ENCODE measurements at places on chromosomes 6 and 20. TPM values are rescaled to one million over a fixed set of nuclear protein-coding genes. Genes with fewer than 3 reads are reported as not detected.
A peak's percentile ranks its signal among the peaks of the same experiment; 100 is the strongest.

Gene TRIM39
- 8.0 TPM for total RNA-seq

Gene MAP1LC3A
- 97.0 TPM for total RNA-seq

GRCh38 chr6:144007478-144008119, 460 bp downstream of the PLAGL1 start:
- no peak for DNase-seq

Gene SLC16A10
- not detected for total RNA-seq

DNA sequence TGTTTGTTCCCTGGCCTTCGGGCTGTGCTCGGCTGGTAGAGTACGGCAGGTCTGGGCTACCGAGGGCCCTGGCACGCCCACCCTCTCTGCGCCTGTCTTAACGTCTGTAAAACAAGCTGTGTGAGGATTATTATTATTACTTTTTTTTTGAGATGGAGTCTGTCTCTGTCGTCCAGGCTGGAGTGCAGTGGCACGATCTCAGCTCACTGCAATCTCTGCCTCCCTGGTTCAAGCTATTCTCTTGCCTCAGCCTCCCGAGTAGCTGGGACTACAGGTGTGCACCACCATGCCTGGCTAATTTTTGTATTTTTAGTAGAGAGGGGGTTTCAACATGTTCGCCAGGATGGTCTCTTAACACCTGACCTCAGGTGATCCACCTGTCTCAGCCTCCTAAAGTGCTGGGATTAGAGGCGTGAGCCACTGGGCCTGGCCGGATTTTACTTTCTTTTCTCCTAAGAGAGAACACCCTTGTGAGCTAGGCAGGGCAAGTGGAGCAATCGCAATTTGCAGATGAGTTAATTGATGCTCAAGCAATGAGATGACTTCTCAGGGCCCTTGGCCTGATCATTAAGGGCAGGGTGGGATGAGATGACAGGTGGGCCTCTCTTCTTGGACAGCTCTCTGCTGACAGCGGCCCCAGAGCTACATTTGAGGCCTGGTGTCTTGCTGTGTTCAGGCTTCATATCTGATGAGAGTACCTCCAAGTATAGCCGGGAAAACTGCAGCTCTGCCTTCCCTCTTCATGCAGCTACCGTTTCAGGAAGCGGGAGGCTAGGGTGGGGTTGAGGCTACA, 859 bp upstream of the SMIM29 start:
- no peak for DNase-seq

- no peak for DNase-seq
These were observed 105.2 kb downstream of the SMOC2 start for GRCh38 chr6:168546151-168546550.

Gene VSTM2L
- 2.5 TPM for total RNA-seq

Gene GGT7
- total RNA-seq, result 6.2 TPM

DNA sequence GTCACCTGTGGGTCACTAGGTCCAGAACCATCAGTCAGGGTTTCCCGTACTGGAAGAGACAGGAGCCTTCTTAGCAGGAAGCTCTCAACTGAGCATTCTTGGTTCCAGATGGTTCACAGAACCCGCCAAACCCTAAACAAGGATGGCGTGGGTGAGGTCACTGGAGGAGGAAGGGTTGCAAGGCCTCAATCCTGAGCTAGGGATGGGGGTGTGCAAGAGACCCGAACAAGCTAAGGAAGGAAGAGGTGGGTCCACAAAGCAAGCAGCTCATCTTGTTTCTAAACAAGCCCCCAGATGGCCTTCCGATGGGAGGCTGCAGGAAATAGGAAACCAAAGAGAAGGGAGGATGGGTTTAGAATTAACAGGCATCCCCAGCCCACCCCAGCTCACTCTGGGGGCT, 92.7 kb downstream of the PREX1 start:
- DNase-seq, result no peak

DNA sequence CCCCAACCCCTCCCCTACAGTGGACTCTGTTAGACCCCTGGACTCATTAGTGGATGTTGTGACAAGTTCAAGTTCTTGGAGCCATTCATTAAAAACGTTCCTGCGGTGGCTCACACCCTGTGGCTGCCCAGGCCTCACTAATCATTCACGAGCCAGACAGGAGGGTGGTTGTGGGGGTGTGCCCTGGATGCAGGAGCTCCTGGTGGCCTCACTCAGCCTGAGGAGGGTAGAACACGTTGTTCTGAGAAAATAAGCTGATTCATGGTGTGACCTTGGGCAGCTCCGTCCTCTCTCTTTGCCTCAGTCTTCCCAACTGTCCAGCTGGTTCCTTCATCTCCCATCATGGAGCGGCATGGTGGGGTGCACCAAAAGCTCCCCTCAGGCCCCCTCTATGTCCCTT, 16.7 kb downstream of the SLC13A3 start:
- no peak for DNase-seq

Gene SAMD5
- 9.0 TPM for total RNA-seq

- no peak for DNase-seq
These were observed 15.7 kb downstream of the PAQR8 start for GRCh38 chr6:52377538-52378221.

DNA sequence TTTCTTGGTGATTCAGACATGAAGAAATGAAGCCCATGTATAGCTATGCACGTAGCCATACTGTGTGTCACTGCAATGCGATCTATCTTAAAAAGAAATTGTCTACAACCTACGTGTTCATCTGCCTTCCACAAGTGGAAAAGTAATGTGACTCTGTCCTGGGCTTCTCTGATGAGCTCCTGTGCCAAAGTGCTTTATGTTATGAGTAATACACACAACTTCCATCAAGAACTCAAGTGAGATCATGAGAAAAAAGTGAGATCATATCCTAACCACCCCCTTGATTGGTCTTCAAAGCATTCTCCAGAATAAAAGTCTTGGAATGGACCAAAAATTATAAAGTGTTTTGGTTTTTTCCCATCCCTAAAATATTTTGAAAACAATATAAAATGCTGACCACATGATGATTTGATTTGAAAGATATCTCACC, 114.3 kb downstream of the DST start:
- peak; percentile 29 for DNase-seq

Gene TOX2
- 28.4 TPM for total RNA-seq

Gene EMILIN3
- total RNA-seq, result 0.15 TPM

- DNase-seq, result no peak
These were observed 1302.8 kb upstream of the EYS start for GRCh38 chr6:67009818-67010217.

- no peak for DNase-seq
These were observed 619 bp downstream of the DAAM2 start for GRCh38 chr6:39792540-39793450.

Gene CAP2
- 2.7 TPM for total RNA-seq

GRCh38 chr6:67881706-67882065, 753.4 kb upstream of the ADGRB3 start:
- no peak for DNase-seq

DNA sequence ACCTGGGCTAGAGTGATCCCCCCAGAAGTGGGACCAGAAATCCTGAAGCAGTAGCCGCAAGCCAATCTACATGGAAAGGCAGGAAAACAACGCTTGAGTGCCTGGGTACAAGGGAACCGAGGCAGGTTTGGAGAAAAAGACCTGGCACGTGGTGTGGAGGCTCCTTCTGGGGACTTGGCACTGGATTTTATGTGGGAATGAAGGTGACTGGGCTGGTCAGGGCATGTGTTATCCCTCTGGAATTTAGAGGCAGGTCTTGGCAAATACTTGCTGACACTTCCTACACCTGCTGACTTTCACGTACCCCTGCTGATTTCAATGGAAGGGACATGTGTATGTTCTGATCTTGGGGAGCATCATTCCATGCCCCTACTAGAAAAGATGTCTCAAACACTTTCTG, 25.0 kb upstream of the FAM217A start:
- no peak for DNase-seq

- DNase-seq, result no peak
These were observed 31.2 kb upstream of the SMIM28 start for GRCh38 chr6:138346302-138347195.

Gene UBD
- total RNA-seq, result 9.2 TPM

- no peak for DNase-seq
These were observed 112.8 kb downstream of the INSM1 start for GRCh38 chr20:20480689-20481088.

Gene ENPP1
- total RNA-seq, result 1.2 TPM

DNA sequence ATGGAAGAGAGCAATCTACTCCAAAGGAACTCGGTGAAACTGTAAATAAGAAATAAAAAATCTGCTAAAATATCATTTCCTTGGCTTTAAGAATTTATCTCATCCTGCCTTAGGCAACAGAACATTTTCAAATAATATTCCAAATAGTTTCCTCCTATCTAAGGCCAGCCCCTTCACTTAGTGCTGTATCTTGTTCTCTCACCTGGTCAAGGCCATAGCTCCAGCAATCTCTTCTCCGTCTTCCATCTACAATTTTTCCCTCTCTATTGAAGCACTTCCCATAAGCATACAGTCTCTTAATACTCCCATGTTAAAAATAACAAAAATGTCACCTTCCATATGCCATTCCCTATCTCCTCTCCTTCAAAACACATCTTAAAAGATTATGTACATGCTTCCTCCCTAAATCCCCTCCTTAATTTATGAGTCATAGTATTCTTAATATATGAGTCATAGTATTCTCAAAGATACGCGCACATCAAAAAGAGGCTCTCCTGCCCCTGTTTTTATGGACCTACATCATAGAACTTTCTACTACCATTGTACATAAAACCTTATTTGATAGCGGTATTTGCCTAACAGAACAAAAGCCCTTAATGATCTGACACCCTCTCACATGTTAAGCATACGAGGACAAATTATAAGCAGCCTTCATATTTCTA, 146.9 kb downstream of the PDE10A start:
- DNase-seq, result no peak

Gene TRIM15
- total RNA-seq, result not detected

DNA sequence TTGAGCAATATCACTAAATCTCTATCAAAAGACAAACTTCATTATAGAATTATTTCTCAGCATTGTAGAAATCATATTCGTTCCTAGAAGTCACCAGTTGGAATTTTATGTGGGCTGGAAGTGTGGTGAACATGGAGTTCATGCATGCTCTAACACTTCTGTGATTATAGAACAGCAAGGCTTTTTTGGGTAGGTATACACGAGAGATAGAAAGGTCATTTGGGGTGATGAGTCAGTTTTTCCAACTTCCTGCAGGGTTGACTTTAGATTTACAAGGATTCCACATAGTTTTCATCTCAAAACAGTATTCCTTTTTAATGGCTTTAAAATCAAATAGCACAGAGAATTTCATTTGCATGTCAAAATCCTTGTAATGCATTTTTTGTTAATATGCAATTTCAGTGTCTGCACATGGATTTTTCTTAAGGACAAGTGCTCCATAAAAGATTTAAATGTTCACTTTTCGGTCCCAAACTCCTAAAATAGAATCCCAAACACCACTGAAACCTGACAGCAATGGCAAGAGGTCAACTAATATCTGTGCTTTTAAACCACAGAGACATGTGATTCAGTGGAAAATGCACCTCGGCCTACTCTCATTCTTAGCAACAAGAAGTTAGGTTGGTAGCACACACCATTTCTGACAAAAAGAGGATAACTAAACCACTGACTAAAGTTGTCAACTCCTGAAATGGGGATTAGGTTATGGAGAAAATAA, 211.0 kb downstream of the MOXD1 start:
- no peak for DNase-seq

Gene MACROD2
- total RNA-seq, result 0.76 TPM

Gene SOX12
- 18.7 TPM for total RNA-seq

DNA sequence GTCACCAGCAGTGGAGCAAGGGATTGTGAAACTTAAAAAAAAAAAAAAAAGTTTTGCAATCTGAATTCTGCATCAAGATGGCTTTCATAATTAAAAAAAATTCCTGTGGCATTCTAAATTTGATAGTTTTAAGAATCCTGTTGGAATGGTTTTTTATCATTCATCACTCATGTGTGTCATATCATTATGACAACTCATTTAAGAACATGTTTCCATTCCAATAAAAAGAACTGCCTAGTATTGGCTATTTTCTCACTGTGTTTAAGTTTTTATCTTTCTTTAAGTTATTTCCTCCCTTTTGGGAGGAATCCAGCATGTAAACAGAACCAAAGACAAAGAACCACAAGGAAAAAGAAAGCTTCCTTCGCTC, 26.2 kb upstream of the RHAG start:
- DNase-seq, result no peak

DNA sequence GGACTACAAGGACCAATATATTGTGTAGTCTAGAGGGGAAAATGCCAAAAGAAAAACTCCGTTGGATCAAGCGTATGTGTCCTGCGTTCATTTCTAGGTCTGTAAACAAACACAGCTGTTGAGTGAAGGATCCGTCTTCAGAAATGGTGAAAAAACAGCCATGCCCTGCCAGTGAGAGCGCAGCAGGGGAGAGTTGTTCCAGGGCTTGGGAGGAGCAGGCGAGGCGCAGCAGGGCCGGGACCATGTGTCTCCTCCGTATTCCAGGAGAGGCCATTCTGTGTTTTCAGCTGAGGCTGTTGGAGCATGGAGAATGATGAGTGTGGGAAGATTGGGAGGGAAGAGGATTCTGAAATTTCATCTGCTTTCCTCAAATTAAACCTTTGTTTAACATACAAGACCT, 38.0 kb downstream of the BMP6 start:
- no peak for DNase-seq

Gene NOX3
- not detected for total RNA-seq

GRCh38 chr6:55696501-55696900, 117.5 kb upstream of the HMGCLL1 start:
- DNase-seq, result no peak

Gene AVP
- not detected for total RNA-seq

GRCh38 chr20:25054995-25055629, 2.8 kb downstream of the ACSS1 start:
- DNase-seq, result no peak

Gene GSS
- 69.8 TPM for total RNA-seq

Gene POU5F1
- total RNA-seq, result not detected

DNA sequence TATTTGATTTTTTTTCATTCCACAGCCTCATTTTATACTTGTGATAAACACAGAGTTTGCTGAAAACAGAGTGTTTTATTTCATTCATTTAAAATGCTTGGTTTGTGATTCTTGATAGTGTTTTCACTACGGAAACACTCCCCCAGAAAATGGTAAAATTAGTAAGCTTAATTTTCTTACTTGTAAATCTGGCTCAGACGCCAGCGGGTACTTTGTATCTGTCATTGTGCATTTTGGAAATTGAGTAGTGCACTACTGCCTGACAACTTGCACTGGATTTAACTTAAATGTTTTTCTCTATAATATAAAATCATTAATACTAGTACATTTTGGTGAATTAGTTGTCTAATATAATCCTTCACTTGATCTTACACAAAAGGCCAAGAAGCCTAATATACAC, 37.0 kb upstream of the HINT3 start:
- no peak for DNase-seq

DNA sequence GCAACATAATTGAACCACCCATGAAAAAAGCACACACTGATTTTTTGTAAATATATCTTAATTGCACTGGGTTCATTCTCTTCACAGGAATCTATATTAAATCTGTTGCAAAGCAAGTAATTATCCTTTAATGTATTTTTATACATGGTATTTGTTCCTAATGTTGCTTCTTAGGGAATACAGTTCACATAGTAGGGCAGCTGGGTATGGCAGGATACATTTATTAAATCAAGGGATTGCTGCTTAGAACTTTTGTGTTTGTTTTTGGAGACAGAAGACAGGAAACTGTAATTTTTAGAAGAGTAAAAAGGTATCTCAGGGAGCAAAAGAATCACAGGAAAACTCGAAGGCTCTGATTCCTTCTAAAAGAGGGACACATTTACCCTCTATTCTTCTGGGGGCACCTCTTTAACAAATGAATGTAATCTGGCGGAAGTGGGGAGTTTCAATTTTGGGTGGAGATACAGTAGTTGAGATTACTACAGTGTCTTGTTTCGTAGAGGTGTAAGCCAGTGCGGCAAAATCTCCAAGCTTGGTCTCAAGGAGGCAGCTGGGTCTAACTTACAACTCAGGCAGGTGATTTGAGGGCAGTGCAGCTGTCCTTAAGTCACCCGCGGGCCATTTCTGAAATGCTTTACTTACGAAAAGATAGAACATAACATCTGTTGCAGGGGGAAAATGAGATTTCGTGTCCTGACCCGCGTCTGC, 812 bp upstream of the SMIM13 start:
- no peak for DNase-seq
